ENCODE measurements at places on chromosomes 3 and 15.

- no peaks in the 10 kb centered on the region for H3K36me3 ChIP-seq
- H3K27me3 ChIP-seq = peaks cover 3% of the 10 kb centered on the region
- no peak overlapping the region for H3K27ac ChIP-seq
- DNase-seq = no peak
- H3K4me1 ChIP-seq = peaks cover 3% of the 10 kb centered on the region
- H3K4me3 ChIP-seq = no peak overlapping the region
Observed at GRCh38 chr3:150094150-150094933, 123.6 kb upstream of the PFN2 start.

GRCh38 chr3:25902586-25902985, 112.7 kb downstream of the OXSM start:
- no peaks in the 10 kb centered on the region for H3K36me3 ChIP-seq
- DNase-seq = no peak
- peaks cover 8% of the 10 kb centered on the region for H3K4me1 ChIP-seq
- no peak overlapping the region for H3K4me3 ChIP-seq
- no peaks in the 10 kb centered on the region for H3K27me3 ChIP-seq

GRCh38 chr15:65304381-65305149, at the start of gene RNU5B-1:
RNU5B-1 (plus strand) TSS chr15:65304677.
- H3K4me3 ChIP-seq = peak within 1 kb of the TSS; percentile 89
- H3K36me3 ChIP-seq = no peaks in the 10 kb centered on the region
- peaks cover 6% of the 10 kb centered on the region for H3K4me1 ChIP-seq
- DNase-seq = peak; percentile 68
- H3K27ac ChIP-seq = peak within 1 kb of the TSS; percentile 100

GRCh38 chr3:7504886-7505775, 644.2 kb downstream of the GRM7 start:
- DNase-seq = peak; percentile 8
- H3K36me3 ChIP-seq = no peaks in the 10 kb centered on the region
- H3K4me3 ChIP-seq = no peak overlapping the region
- H3K27ac ChIP-seq = no peak overlapping the region
- H3K4me1 ChIP-seq = peaks cover 11% of the 10 kb centered on the region
- no peaks in the 10 kb centered on the region for H3K27me3 ChIP-seq

DNA sequence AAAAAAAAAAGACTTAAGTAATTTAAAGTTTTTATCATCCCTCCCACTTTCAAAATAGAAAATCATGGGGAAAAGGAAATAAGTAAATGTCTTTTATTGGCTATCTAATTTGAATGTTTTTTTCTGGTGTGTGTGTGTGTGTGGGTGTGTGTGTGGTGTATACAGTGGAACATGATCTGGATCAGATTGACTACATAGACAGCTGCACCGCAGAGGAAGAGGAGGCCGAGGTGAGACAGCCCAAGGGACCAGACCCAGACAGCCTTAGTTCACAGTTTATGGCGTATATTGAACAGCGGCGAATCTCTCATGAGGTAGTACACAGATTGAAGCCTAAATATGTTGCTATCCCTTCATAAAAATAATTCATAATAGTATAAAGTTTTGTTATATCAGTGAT, 44.5 kb downstream of the LRCH3 start:
- DNase-seq = no peak
- no peaks in the 10 kb centered on the region for H3K4me1 ChIP-seq
- no peak overlapping the region for H3K27ac ChIP-seq
- H3K36me3 ChIP-seq = peaks cover 26% of the 10 kb centered on the region
- H3K4me3 ChIP-seq = no peak overlapping the region
- no peaks in the 10 kb centered on the region for H3K27me3 ChIP-seq

DNA sequence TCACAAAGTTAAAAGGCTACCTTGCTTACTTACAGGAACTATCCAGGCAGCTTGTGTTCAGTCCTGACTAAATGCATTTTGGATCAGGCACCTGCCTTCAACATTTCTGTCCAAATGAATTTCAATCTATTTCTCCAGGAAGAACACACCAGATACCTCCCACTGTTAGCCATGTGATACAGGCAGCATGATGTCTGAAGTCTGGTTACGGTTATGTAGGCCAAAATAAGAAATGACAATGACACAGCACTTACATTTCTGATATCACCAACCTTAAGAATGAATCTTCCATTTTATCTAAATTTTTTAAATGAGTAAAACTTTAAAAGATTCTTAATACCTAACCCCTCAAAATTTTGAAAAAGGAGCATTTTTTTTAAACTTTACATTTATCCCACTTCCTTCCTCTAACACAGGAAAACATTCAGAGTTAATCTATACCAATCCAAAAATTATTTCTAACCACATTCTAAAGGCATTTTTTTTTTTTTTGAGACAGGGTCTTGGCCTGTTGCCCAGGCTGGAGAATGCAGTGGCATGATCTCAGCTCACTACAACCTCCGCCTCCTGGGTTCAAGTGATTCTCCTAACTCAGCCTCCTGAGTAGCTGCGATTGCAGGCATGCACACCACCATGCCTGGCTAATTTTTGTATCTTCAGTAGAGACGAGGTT, at the start of gene MAP4:
TSS of gene MAP4 (minus strand) at position 116 of the 673 bp plus-strand sequence. CDS start 17,556 bp downstream, outside the sequence.
- H3K27me3 ChIP-seq = no peaks in the 10 kb centered on the region
- DNase-seq = no peak
- no peak within 1 kb of the TSS for H3K4me3 ChIP-seq
- H3K4me1 ChIP-seq = no peaks in the 10 kb centered on the region
- H3K36me3 ChIP-seq = peaks cover 4% of the 10 kb centered on the region

- H3K4me1 ChIP-seq = no peaks in the 10 kb centered on the region
- H3K4me3 ChIP-seq = no peak overlapping the region
- no peaks in the 10 kb centered on the region for H3K27me3 ChIP-seq
- no peaks in the 10 kb centered on the region for H3K36me3 ChIP-seq
- no peak for DNase-seq
Observed at GRCh38 chr3:98945101-98945524, 43.6 kb upstream of the DCBLD2 start.

DNA sequence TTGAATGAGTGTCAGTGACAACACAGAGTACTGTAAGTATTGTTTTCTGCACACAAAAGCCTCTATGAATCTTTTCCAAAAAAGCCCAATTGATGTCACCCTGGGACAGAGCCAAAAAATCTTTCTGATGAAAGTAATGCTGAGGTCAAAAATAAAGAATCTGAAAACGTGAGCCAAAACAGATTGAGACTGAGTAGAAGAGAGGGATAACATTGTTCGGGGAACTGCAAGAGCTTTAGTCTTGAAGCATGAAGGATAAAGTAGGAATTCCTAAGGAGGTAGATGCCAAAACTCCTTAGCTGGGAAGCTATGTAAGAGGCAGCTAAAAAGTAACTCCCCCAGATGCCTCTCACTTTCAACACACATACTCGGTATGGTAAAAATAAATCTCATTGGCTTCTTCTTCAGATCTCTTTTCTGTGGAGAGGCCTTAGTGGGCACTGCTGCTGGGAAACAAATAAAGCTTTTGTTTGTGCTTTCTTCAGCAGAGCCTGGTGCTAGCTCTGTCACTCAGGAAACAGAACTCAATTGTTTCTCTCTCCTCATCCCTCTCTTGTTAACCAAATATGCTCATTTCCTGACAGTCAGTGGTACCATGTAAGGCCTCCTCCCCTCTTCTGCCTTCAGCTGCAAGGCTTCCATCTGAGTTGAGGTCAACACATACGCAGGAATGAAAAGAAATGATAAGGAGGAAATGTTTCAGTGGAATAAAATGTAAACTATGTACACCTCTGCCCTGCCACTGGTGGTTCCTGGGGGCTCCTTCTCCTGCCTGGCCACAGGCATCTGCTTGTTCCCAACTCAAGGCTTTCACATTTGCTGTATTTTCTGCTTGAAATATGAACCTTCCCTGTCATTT, 58.1 kb downstream of the CD200 start:
- peaks cover 2% of the 10 kb centered on the region for H3K27me3 ChIP-seq
- DNase-seq = no peak
- H3K27ac ChIP-seq = peak overlapping the region; percentile 89
- peaks cover 4% of the 10 kb centered on the region for H3K36me3 ChIP-seq
- peaks cover 59% of the 10 kb centered on the region for H3K4me1 ChIP-seq

DNA sequence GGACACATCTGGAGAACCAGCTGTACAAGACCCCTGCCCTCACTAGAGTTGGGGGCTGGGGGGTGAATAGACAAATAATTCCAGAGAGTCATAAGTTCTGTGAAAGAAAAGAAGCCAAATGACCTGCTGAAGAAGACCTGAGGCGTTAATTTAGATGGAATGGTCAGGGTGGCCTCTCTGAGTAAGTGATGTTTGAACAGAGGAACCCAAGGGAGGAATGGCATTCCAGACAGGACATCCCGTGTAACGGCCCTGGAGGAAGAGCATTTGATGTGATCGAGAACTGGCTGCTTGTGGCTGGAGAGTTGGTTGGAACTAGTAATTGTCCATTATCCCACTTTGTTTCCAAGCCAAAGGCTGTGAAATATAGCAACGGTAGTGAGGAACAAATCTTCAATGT, 1.7 kb downstream of the NR2C2 start:
- peak overlapping the region; percentile 100 for H3K27ac ChIP-seq
- peaks cover 41% of the 10 kb centered on the region for H3K4me1 ChIP-seq
- H3K36me3 ChIP-seq = peaks cover 12% of the 10 kb centered on the region
- peak; percentile 30 for DNase-seq
- H3K4me3 ChIP-seq = peak overlapping the region; percentile 91
- peaks cover 13% of the 10 kb centered on the region for H3K27me3 ChIP-seq

DNA sequence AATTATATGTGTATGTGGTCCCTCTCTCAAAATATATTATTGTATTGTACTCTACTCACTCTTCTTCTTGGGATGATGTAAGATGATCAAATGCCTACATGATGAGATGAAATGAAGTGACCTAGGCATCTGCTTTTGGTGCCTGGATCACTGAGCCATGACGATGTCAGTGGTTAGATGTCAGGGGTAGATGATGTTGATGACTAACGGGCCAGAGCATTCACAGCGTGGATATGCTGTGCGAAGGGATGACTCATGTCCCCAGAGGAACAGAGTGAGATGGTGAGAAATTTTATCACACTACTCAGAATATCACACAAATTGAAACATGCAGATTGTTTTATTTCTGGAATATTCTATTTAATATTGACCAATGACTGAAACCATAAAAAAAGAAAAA, 233.9 kb upstream of the CADM2 start:
- DNase-seq = no peak
- no peak overlapping the region for H3K4me3 ChIP-seq
- no peaks in the 10 kb centered on the region for H3K27me3 ChIP-seq
- H3K4me1 ChIP-seq = no peaks in the 10 kb centered on the region
- no peak overlapping the region for H3K27ac ChIP-seq

DNA sequence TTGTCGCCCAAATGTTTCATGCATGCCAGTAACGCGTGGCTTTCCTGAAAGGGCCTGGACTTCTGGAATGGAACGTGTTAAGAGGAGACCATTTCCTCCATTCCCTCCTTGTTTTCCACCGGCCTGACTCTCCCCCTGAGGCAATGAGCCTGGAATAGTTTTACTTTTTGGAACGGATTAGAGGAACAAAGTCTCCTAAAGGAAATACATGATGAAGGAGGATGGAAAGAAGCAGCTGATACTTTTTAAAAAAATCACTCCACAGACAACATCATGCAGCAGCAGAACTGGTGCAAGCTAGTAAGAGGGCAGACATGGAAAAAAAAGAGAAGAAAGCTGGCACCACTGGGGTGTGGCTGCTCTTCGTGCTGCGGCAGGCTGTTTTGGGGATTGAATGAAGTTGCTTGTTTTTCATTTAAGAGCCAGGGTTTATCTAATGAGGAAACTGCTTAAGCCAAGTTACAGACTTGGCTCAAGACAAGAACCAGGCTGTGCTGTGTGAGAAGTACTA, 3.6 kb upstream of the KBTBD12 start:
- H3K27me3 ChIP-seq = peaks cover 5% of the 10 kb centered on the region
- H3K4me1 ChIP-seq = peaks cover 11% of the 10 kb centered on the region
- H3K27ac ChIP-seq = peak overlapping the region; percentile 83
- H3K36me3 ChIP-seq = no peaks in the 10 kb centered on the region
- H3K4me3 ChIP-seq = peak overlapping the region; percentile 44

GRCh38 chr3:195877136-195877715, 31.1 kb downstream of the TNK2 start:
- DNase-seq = no peak
- peaks cover 22% of the 10 kb centered on the region for H3K4me1 ChIP-seq
- no peak overlapping the region for H3K4me3 ChIP-seq

- no peak for DNase-seq
- H3K4me1 ChIP-seq = peaks cover 31% of the 10 kb centered on the region
- no peak overlapping the region for H3K27ac ChIP-seq
- H3K4me3 ChIP-seq = peak overlapping the region; percentile 67
Observed at GRCh38 chr3:48268936-48269561, 28.1 kb downstream of the ZNF589 start.

DNA sequence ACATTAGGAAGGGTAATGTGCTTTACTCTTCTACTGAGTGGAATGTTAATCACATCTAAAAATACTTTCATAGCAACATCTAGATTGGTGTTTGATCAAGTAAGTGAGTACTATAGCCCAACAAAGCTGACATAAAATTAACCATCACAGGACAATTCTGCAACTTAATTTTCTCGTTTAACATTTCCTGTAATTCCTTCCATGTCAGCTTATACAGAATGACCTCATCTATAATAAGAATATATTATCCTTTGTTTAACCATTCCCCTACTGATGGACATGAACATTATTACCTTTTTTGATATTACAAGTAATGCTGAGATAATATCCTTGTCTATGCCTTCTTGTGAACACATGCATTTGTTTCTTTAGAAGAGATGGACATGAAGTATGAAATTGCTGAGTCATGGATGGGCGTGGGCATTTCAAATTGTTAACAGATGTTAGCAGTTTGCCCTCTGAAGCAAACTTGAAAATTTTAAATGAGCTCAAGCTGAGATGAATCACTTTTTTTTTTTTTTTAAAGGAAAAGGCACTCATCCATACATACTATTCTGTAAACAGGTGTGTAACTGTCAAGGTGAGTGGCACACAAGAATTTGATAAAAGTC, 85.1 kb downstream of the OXNAD1 start:
- peaks cover 11% of the 10 kb centered on the region for H3K27me3 ChIP-seq
- peaks cover 47% of the 10 kb centered on the region for H3K36me3 ChIP-seq
- no peak overlapping the region for H3K27ac ChIP-seq
- H3K4me3 ChIP-seq = no peak overlapping the region

GRCh38 chr15:74776821-74777768, 4.8 kb upstream of the CSK start:
- H3K4me3 ChIP-seq = no peak overlapping the region
- peak overlapping the region; percentile 57 for H3K27ac ChIP-seq
- H3K36me3 ChIP-seq = no peaks in the 10 kb centered on the region

DNA sequence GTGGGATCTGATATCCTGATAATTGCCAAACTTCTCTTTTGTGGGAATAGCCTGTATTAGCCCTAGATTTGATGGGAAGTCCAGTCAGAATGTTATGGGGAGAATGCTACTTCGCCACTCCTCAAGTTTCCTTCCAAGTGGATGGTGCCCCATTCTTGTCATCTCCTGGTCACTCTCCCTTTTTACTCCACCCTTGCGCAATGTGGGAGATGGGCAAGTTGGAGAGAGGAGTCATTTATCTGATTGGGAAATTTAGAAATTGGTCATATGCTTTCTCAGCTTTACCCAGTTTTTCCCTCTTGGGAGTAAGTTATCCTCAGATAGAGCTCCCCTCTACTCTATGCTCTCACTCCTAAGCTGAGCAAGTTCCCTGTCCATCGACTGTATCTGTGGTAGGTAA, 14.4 kb downstream of the FANCD2OS start:
- H3K36me3 ChIP-seq = peaks cover 13% of the 10 kb centered on the region
- no peak overlapping the region for H3K4me3 ChIP-seq
- no peak for DNase-seq
